Stimulated activated CD4-positive, alpha-beta T cell treated with anti-CD3 and anti-CD28 coated beads, Interleukin-15, amount 100 ng/mL, for 48 hours (primary cell): ENCODE measurements at places on chromosomes 4 and X.

- no peak for DNase-seq
Measured at GRCh38 chr4:55752810-55753209, 66.8 kb upstream of the EXOC1L start.

- DNase-seq, result no peak
Measured at GRCh38 chr4:26088433-26088928, 174.5 kb downstream of the SMIM20 start.

GRCh38 chr4:140111256-140111655 is 42.7 kb downstream of the MAML3 start:
- no peak for DNase-seq

DNA sequence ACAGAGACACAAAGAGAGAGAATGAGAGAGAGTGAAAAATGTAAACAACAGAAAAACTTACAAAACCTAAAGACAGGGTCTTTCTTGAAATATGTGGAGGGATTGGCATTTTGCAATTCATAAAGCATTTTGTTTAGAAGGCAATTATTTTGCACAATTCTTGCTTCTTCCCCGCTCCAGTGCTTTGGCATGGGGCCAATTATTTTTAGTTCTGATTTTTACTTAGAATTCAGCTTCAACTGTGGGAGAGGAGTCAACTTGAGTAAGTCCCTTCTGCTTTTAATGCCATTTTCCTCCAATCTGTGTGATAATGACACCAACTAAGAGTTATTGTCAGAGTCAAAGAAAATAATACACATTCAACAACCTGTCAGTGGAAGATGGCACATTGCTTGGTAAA is 1051.9 kb downstream of the NLGN4X start:
- DNase-seq, result no peak

- DNase-seq, result no peak
Measured at GRCh38 chr4:7194251-7195140, 2.2 kb downstream of the SORCS2 start.

- no peak for DNase-seq
Measured at GRCh38 chrX:29196501-29196900, 609.3 kb downstream of the IL1RAPL1 start.

GRCh38 chr4:138540056-138540800 is 298.1 kb upstream of the SLC7A11 start:
- no peak for DNase-seq

GRCh38 chrX:131040781-131041180 is 17.4 kb upstream of the ARHGAP36 start:
- no peak for DNase-seq

GRCh38 chr4:85724791-85725563 is 250.0 kb downstream of the ARHGAP24 start:
- DNase-seq, result no peak

GRCh38 chrX:12890467-12890866 is 16.0 kb upstream of the TLR8 start:
- DNase-seq, result no peak

- DNase-seq, result no peak
Measured at GRCh38 chr4:110962616-110963015, 339.7 kb upstream of the PITX2 start.

DNA sequence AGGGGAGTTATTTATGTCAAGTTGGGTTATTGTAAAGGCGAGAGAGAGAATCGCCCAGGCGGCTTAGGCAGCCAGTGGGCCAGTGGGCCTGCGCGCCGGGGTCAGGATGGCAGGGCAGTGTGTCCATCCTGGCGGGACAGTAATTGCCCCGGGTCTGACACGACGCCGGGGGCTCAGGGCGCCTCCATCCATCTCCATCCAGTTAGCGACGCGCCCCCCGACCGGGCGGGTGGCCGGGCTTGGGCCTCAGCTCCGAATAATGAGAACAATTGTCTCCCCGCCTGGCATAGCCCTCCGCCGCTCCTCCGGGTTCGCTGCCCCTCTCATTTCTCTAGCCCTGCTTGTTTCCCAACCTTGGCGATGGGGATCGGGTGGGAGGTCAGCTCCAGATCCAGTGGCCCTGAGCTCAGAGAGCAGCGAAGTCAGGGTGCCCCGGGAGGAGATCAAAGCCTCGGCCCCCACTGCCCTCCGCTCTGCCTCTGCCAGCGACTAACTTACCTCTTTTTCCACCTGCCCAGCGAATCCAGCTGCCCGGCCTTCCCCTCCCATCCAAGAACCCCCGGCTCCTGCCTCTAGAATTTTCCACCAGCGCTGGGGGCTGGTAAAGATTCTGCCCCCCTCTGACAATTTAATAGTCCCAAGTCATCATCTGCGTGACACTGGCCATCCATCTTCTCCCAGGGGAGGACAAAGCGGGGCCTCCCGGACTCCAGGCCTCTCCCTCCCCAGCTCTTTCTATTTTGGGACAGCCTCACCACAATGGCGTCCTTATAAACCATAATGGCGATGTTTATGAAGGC is 56.9 kb upstream of the TMEM33 start:
- DNase-seq, result no peak

DNA sequence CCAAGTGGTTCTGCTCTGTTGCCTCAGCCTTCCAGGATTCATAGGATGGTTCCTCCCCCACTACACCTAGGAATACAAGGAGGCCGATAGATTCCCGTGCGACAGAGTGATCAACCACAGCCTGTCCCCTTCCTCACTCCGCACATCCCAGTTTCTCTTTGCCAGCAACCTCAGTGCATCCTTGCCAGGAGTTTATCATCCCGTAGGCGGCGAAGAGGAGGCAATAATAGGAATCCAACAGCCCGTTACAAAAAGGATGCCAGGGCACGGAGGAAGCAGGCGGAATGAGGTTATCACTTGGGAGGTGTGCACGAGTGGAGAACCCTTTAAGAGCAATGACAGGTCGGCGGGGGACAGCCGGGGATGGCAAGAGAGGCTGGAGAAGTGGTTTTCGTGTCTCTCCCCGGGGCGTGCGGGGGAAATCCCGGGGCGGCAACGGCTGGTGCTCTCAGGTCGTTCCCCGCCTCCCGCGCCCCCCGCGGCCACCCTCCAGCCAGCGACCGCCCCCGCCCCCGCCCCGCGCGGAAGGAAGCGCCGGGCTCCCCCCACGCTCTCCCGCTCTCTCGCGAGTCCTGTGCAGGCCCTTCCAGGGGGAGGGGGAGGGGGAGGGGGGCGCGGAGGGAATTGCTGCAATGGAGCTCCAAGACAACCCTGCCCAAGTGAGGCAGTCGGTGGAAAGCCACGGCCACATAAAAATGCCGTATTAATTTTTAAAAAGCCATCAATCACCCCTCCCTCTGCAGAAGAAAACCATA is 1.6 kb downstream of the PPP3CA start:
- DNase-seq, result peak; percentile 29

DNA sequence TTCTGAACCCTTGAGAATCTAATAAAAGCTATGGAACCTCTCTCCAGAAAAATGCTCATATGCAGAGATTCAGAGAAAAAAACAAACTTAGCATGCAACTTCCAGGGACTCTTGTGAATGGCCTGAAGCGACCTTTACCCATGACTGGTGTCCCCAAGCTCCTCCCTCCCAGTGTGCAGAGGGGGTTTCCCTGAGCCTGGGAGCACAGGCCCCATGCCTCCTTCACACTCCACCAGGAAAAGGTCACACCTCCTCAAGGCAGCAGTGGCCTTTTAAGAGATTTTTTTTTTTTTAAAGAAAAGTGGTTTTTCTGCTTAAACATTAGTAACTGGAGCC is 13.3 kb upstream of the UBA6 start:
- peak; percentile 21 for DNase-seq

- no peak for DNase-seq
Measured at GRCh38 chr4:80333121-80333520, 2.4 kb upstream of the CFAP299 start.

GRCh38 chr4:139849219-139849618 is 183.6 kb downstream of the MGST2 start:
- DNase-seq, result no peak

- no peak for DNase-seq
Measured at GRCh38 chr4:161172396-161173026, 991.3 kb downstream of the FSTL5 start.

- DNase-seq, result no peak
Measured at GRCh38 chrX:72258174-72258573, 18.9 kb downstream of the RPS4X start.

- DNase-seq, result no peak
Measured at GRCh38 chrX:129641941-129642340, 12.8 kb downstream of the APLN start.

DNA sequence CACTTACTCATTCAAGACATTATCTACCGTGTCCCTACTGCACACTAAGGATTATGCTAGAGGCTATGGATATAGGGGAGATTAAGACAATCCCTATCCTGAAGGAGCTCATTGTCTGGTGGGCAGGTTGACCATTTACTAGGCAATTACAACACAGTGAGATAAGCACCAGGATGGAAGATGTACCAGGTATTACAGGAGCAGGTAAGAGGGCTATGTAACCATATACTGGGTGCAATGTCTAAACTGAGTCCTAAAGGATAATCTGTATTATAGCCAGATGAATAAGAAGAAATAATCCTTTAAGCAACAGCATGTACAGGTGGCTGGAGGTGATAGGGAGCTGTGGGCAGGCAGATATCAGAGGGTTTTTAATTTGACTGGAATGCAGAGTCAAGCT is 113.3 kb upstream of the TBC1D9 start:
- DNase-seq, result no peak

GRCh38 chr4:60865273-60865672 is 334.9 kb upstream of the ADGRL3 start:
- DNase-seq, result no peak

DNA sequence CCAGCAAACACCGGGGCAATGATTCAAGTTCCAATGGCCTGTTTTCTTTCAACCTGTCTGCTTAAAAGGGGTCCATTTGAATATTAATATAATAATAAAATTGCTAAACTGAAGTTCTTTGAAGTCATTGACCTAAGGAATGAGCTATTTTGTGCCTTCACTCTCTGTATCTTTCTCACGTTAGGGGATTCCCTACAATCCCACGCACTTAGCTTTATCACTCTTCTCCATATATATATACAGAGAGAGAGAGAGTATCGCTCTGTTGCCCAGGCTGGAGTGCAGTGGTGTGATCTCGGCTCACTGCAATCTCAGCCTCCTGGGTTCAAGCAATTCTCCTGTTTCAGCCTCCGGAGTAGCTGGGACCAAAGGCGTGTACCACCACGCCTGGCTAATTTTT is 83.9 kb upstream of the NWD2 start:
- no peak for DNase-seq

GRCh38 chrX:72021975-72022374 is 109.7 kb downstream of the RTL5 start:
- DNase-seq, result no peak

- DNase-seq, result no peak
Measured at GRCh38 chr4:185838104-185838452, 26.1 kb upstream of the SORBS2 start.

GRCh38 chr4:140102421-140102820 is 51.6 kb downstream of the MAML3 start:
- DNase-seq, result no peak

DNA sequence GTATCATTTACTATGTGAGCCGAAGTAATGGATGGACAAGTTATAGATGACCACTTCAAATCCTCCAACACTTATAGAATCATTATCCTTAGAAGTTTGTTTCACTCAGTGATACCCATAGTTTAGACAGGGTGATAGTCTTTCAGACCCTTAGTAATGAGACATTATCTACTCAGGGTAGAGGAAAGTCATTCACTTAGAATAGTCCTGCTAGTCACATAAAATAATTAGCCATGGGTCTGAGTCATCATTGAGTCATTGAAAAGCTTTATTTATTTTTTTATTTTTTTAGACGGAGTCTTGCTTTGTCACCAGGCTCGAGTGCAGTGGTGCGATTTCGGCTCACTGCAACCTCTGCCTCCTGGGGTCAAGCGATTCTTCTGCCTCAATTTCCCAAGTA is 321.7 kb upstream of the FSTL5 start:
- DNase-seq, result no peak

DNA sequence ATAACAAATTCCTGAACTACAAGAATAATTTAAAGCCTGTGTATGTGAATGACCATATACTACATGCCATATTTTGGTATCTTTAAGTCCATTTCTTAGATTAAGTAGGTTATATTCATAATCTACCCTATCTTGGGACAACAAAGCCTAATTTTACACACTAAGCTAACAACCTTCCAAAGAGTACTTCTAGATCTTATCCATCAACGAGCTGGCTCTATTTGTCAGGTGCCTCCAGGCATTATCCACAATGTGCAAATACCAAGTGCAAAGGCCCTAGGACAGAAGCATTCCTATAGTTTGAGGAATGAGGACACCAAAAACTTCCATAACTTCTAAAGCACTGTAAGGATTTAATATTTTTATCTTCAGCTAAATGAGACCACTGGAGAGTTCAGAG is 3.5 kb downstream of the SLBP start:
- DNase-seq, result no peak

DNA sequence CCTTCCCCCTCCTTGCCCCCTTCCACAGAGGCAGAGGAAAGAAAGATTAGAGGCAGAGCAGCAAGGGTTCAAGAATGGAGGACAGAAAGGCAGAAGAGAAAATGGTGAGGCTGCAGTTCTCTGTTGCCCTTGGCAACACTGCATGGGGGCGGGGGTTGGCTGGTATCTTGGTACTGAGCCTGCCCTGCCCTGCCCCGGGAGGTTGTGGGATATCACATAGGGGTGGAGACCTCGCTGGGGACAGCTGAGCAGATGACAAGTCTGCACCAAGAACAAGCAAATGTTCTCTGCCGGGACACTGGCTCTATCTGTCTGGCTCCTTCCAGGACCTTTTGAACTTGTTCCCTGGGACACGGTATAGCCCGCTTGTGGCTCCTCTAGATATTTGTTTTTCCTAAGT is 39.8 kb downstream of the NHS start:
- no peak for DNase-seq

- no peak for DNase-seq
Measured at GRCh38 chr4:78137532-78137931, 80.4 kb downstream of the FRAS1 start.

DNA sequence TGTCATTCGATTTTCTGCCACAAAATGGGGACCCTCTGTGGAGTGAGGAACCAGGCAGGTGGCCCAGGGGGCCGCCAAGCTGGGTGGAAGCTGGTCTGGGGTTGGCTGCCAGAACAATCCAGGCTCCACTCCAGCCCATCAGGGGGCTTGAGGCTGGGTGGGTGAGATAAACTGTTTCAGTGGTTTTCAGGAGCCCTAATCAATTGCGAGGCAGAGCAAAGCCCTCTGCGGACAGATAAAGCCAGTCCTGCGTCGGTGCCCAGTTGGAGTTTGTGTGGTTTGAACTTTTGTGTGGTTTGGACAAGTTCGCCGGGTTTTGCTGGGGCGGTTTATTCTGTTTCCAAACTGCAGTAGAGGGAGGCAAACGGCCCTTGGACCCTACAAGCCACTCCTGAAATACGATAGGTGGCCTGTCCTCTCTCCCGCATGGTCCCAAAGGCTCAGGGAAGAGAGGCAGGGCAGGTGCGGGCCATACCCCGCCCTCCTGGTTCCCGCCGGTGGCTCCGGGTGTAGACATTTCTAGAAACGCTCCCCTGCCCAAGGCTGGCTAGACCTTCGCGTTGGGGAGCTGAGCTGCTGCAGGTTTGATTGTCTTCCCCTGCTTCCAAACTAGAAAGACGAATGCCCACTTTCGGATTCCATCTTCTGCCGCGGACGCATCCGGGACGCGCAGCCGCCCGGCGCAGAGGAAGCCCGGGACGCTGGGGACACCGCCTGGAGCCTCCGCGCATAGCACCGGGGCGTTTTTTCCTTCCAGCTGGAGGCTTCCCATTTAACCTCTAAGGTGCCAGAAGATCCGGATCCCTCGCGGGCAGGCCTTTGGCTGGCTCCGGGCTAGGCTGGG is 169.0 kb upstream of the BCOR start:
- DNase-seq, result peak; percentile 34

- no peak for DNase-seq
Measured at GRCh38 chrX:153635388-153635787, 11.6 kb upstream of the DUSP9 start.

- no peak for DNase-seq
Measured at GRCh38 chr4:8088966-8089491, 69.6 kb downstream of the ABLIM2 start.
